ENCODE measurements at places on chromosomes 7 and 10.
A peak's percentile ranks its signal among the peaks of the same experiment; 100 is the strongest.

DNA sequence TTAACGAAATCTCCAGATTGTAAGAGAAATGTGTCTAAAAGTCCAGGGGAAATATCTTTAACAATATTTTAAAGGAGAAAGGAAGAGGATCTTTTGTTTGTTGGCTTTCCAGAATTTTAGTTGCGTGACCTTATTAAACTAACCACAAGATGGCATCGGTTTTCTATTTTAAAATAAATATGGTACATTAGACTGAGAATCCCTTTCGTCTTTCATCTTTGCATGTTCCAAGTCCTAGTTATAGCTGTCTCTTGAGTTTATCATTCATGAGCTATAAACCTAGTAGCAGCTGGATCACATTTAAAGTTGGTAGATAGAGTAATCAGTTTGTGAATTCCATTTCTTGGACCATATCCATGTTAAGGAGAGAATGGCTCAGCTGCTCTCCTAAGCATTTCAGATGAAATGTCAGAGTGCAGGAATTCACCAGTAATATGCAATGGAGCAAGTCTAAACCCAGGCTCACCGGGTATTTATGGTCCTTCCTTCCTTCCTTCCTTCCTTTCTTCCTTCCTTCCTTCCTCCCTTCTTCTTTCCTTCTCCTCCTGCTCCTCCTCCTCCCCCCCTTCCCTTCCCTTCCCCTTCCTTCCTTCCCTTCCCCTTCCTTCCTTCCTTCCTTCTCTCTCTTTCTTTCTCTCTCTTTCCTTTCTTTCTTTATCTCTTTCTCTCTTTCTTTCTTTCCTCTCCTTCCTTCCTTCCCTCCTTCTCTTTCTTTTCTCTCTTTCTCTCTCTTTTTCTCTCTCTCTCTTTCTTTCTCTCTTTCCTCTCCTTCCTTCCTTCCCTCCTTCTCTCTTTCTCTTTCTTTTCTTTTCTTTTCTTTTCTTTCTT lies 57.8 kb upstream of the RAB18 start:
- DNase-seq, result peak; percentile 34

- no peak for DNase-seq
Measured at GRCh38 chr10:1272079-1272776, 216.0 kb downstream of the WDR37 start.

GRCh38 chr7:69643708-69644445 lies 45.6 kb downstream of the AUTS2 start:
- no peak for DNase-seq

DNA sequence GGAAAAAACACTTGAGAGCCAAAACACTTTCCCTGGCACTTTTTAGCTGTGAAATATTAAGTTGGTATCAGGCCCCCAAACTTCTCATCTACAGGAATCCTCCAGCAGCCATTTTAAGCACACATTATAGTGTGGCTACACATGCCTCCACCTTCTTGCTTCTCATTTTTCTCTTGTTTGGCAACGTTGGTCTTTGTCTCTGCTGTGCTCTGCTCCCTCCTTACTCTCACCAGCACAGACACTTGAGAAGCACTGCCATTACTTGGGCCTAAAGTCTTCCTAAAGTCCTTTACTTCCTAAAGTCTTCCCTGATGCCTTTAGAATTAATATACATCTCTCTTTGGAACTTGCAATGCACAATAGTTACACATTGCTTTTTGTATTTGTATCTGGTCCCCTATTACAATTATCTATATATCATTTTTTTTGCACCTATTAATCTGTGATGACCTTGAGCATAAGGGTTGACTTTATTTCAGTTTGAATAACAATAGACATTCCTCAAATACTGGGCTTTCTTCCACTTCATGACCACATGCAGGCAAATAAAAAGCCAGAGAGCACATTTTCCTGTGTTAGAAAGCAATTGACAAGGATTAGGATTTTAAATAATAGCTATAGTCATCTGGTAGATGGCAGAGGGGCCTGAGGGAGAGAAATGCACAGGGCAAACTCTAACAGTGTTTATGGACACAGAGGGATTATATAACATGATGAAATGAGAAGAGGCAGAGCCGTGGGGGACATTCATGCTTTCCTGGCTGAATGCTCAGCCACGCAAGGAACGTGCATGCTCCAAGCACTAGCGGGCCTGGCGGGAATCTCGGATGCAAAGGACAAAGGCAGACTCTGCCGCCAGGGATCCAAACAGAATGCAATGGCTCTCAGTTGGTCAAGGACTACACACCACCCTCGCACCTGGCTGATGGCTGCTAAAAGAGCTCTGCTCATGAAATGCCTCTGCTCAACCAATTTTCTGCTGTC lies 99.3 kb downstream of the CDC14C start:
- no peak for DNase-seq

GRCh38 chr10:79160191-79160590 lies 91.4 kb downstream of the ZMIZ1 start:
- DNase-seq, result no peak

GRCh38 chr10:12561307-12561706 lies 212.0 kb downstream of the CAMK1D start:
- no peak for DNase-seq

GRCh38 chr7:104862719-104863118 lies 151.3 kb upstream of the KMT2E start:
- DNase-seq, result peak; percentile 62

DNA sequence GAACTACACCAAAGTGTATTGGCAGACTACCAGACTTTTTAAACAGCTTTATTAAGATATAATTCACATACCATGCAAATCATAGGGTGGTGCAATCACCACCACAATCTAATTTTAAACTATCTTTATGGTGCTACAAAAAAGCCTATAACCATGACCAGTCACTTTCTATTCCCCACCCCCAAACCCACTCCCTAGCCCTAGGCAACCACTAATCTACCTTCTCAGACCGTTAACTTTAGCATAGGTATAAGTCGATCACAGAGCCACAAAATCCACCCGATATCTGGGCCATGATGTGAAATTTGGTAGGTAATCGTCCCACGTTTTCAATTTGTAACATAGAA lies 536 bp upstream of the POM121 start:
- DNase-seq, result no peak

DNA sequence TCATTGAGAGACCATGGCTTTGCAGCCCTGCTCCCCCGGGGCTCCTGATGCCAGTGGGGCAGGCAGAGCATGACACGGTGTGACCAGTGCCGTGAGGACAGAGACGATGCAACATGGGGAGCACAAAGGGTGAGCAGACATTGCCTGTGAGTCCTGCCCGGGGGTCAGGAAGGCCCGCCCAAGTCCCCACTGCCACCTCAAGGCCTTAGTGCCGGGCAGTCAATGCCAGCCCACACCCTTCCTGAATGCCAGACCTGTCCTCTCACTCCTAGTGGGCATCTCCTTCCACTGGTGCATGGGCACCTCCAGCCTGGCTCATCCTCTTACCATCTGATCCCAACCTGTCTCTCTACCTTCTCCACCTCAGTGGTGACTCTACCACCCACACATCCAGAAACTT lies 157.9 kb upstream of the ZMIZ1 start:
- DNase-seq, result no peak

DNA sequence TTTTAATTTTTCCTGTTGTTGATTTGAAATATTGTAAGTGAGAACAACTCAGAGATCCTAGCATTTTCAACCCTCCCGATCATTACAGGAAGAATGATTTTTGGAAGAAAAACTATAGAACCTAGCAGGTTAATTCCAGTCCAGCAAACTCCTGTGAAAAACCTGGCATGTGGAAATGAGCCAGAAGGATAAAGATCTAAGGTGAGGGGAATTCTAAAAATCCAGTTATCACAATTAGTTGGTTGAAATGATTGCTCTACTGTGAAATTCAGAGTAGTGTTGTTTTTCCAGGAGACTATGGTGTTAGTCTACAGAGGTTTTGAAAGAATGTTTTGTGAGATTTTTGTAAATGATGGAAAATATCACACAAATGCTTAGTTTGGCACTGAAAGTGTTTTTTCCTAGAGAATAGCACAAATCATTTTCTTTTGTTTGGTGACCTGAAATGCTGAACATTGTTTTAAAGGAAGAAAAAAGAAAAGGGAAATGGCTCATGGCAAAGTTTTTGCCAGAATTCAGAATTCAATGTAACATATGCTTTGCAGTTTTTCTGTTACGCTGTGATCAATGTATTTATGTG lies 152.4 kb upstream of the SLC26A5 start:
- no peak for DNase-seq

DNA sequence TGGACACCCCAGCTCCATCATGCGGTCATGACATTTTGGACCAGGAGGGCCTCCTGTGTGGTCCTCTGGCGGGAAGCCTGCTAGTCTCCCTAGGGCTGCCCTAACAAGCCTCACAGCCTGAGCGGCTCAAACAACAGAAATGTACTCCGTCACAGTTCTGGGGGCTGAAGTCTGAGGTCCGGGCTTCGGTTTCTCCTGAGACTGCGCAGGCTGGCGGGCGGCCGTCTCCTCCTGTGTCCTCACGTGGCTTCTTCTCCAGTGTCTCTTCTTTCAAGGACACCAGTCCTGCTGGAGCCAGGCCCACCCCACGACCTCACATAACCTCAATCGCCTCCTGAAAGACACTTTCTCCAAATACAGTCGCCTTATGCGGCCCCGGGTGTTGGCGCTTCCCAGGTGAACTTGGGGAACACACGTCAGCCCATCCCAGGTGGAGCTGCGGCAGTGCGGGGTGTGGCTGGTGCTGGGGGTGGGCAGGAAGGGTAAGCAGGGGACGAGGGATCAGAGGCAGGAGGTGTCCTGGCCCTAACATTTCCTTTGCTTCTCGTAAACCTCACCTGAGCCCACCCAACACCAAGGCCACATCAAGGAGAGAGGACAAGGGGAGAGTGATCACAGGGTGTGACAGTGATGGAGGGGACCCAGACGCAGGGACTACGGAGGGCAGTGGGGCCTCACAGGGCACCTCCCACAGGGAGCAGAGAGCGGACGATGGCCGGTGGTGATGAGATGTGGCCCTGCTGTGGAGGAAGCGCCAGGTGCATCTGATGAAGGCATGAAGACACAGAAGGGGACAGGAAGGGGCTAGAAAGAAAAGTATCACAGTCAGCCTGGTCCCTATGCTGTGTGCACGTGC lies 580.6 kb downstream of the PTPRN2 start:
- no peak for DNase-seq

- DNase-seq, result peak; percentile 50
Measured at GRCh38 chr10:46787321-46787615, 124.0 kb upstream of the PTPN20 start.

- DNase-seq, result no peak
Measured at GRCh38 chr7:30722187-30722586, 29.7 kb upstream of the INMT start.

DNA sequence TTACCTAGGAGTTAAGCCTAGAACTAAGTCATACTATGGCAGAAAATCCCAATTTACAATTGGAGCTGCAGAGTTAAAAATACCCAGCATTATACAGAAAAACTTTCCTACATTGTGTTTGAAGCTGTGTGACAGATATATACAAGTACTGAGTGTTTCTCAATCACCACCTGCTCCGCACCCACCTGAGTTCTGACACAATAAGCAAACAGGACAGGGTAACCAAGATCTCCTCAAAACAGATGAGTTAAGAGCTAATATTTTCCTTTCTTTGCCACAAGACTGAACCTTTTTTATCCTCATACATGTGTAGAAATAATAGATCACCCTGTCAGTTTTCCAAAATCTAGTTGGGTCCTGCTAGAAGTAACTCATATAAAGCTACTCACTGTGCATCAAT lies 186.3 kb downstream of the DOCK4 start:
- no peak for DNase-seq

DNA sequence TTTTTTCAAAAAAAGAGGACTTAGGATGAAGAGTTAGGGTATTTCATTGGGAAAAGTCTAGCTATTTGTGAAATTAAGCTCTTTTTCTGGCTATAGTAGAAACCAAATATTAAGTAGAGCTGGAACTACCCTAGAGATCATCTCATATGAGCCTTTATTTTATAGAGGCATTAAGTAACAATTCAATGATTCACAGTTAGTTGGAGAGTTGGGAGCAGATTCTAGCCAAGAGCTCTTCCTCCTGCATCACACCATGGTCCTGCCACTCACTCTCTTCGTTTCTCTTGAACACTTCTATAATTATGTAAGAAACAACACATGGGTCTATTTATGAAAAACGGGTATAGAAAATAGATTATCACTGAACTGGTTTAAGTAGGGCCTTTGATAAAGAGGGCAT lies 76.1 kb upstream of the ANK3 start:
- no peak for DNase-seq
